ENCODE measurements at places on chromosomes 2 and 18. TPM values are rescaled to one million over a fixed set of nuclear protein-coding genes. Genes with fewer than 3 reads are reported as not detected.

DNA sequence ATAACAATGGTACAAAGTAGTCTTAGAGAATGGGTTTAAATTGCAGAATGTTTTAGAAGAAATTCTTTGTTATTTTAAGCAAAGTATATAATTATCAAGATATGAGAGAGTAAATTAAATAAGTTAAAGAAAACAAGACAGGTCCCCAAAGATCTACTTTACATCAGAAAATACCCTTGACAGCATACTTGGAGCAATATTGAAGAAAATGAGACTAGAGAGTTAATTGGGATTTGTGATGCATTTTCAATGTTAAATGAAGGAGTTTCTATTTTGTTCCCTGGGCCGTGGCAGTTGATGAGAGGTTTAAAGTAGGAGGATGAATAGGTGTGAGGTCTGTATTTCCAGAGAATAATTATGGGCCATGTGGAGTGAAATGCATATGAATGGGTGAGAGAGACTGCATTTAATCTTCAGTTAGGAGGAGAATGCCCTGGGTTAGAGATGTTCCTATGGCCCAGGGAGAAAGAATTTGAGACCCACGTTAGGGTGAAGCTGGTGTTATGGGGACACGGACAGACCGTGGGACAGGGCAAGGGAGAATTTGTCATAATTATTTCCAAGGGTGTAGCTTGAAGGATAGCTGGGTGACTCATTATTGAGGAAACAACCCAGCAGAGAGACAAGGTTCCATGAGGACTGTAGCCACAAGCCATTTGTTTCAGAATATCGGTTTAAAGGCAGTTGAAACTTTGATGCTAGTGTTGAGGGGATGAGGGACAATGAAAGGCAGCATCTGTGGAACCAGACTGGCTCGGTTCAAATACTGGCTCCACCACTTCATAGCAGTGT is 22.7 kb downstream of the MGAT5 start:
- no peak overlapping the region for H3K4me3 ChIP-seq
- DNase-seq = peak; percentile 20
- peaks cover 10% of the 10 kb centered on the region for H3K4me1 ChIP-seq
- peaks cover 5% of the 10 kb centered on the region for H3K36me3 ChIP-seq

GRCh38 chr2:164737612-164738081 is 104.0 kb downstream of the COBLL1 start:
- H3K4me3 ChIP-seq = no peak overlapping the region
- no peaks in the 10 kb centered on the region for H3K27me3 ChIP-seq
- H3K36me3 ChIP-seq = no peaks in the 10 kb centered on the region
- peaks cover 33% of the 10 kb centered on the region for H3K4me1 ChIP-seq
- no peak overlapping the region for H3K27ac ChIP-seq

DNA sequence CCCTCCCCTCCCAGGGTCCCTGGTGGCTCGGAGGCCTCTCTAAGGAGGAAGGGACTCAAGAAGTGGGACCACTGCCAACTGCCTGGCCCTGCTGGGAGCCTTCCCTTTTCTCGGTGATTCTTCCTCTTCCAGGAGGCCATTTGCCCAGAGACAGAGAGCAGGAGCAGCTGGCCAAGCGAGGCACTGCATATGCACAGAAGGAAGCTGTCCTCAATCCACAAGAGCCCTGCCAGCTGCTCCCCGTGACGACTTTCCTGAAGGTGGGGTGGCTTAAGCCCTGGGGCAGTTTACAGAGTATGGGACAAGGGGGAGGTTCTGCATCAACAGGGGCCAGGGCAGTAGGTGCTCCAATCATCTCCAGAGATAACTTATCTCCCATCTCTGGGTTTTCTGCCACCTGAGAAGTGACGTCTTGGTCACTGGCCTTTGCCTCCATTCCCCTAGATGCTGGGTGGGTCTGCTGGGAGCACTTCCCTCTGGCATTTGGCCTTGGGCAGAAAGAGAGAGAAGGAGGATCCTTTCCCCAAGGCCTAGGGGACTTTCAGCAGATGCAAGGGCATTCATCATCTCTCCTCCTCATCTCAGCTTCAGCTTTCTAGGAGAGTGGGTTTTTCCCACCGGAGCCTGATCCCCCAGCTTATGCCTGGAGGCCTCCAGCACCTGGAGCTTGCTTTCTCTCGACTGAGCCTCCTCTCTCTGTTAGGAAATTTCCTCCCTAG is 28.5 kb downstream of the CIB4 start:
- no peak overlapping the region for H3K27ac ChIP-seq
- H3K27me3 ChIP-seq = peaks cover 45% of the 10 kb centered on the region
- no peak for DNase-seq
- no peaks in the 10 kb centered on the region for H3K36me3 ChIP-seq
- no peaks in the 10 kb centered on the region for H3K4me1 ChIP-seq

DNA sequence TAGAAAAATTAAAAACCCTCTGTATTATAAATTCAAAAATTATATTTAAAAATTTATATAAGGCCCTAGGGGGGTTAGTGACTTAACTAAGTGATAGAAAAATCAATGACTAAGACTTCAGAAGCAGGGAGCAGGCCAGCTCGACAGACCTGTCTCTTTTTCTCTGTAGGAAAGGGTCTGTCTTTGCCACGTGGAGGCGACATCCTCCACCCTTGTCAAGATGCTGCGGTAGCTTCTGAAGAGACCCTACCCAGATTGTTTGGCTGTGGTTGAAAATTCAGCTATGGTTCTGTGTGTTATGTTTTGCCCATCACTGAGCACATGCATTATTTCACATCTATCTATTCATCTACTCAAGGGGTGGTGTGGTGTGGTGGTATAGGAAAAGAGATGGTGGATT is 8.2 kb upstream of the SLC4A3 start:
- no peak overlapping the region for H3K4me3 ChIP-seq
- H3K27me3 ChIP-seq = peaks cover 17% of the 10 kb centered on the region
- DNase-seq = no peak

GRCh38 chr2:84958135-84959059 is 12.6 kb upstream of the KCMF1 start:
- peak; percentile 97 for DNase-seq
- H3K27ac ChIP-seq = peak overlapping the region; percentile 98
- H3K4me3 ChIP-seq = peak overlapping the region; percentile 54
- H3K36me3 ChIP-seq = peaks cover 27% of the 10 kb centered on the region

GRCh38 chr2:224309176-224309575 is 92.7 kb downstream of the FAM124B start:
- H3K36me3 ChIP-seq = no peaks in the 10 kb centered on the region
- H3K27ac ChIP-seq = no peak overlapping the region
- no peaks in the 10 kb centered on the region for H3K27me3 ChIP-seq
- no peak overlapping the region for H3K4me3 ChIP-seq
- no peaks in the 10 kb centered on the region for H3K4me1 ChIP-seq
- no peak for DNase-seq

SPATA3 gene
- not detected for total RNA-seq

- no peak overlapping the region for H3K4me3 ChIP-seq
- H3K27me3 ChIP-seq = no peaks in the 10 kb centered on the region
- no peak for DNase-seq
Observed at GRCh38 chr18:67331857-67332256, 184.7 kb downstream of the DSEL start.

BCL2 gene
- total RNA-seq = 3.0 TPM

NLRC4 gene
- total RNA-seq = 0.27 TPM

DNA sequence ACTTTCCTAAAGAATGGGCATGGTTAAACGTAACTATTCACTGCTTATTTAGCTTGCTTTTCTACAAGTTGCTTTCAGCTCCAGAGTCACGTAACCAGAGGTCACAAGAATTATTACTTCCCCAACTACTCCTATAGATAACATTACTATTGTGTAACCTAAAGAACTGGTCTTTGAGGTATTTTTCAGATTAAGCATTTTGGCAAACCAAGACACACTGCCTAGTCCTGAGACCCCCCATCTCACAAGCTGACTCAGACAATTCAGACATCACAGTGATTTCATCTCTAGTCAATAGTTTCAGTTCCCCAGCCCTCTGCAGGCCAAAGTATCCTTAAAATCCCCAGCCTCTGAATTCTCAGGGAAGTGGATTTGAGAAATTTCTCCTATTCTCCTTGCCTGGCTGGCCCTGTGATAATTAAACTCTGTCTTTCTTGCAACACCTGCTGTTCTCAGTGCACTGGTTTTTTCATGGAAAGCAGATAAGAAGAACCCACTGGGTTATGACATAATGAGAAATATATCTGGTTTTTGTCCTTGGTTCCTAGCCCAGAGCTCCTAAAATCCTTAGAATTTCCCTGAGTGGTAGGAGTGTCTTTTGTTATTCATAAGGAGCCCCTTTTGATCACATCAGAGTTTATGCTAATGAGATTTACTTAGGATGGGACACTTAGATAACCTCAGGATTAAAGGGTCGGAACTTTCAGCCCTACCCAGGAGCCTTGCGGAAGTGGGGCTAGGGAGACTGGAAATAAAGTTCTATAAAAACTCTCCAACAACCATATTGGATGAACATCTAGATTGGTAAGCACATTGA is 1310.8 kb upstream of the CHAC2 start:
- no peak for DNase-seq
- H3K27ac ChIP-seq = no peak overlapping the region
- H3K36me3 ChIP-seq = no peaks in the 10 kb centered on the region
- no peak overlapping the region for H3K4me3 ChIP-seq

DNA sequence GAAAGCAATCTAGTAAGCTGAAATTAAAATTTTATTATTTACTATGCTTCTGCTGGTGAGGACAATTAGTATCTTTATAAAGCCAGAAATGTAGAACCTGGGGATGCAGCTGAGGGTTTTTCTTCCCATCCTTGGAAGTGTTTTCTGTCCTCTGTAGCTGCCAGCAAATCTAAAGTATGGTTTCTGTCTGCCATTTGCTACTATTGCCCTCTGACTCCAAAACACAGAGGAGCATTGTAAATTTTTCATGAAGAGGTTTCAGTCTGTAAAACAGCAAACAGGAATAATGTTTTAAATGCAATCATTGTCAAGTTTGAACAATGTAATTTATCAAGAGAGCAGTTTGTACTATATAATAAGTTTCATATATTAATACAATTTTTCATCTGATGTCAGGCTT is 258.8 kb downstream of the ZNF407 start:
- no peaks in the 10 kb centered on the region for H3K27me3 ChIP-seq
- H3K27ac ChIP-seq = no peak overlapping the region
- no peaks in the 10 kb centered on the region for H3K4me1 ChIP-seq
- no peaks in the 10 kb centered on the region for H3K36me3 ChIP-seq
- DNase-seq = no peak
- H3K4me3 ChIP-seq = no peak overlapping the region

ALPP gene
- total RNA-seq = 0.35 TPM

PCARE gene
- not detected for total RNA-seq

WNT10A gene
- not detected for total RNA-seq

DNA sequence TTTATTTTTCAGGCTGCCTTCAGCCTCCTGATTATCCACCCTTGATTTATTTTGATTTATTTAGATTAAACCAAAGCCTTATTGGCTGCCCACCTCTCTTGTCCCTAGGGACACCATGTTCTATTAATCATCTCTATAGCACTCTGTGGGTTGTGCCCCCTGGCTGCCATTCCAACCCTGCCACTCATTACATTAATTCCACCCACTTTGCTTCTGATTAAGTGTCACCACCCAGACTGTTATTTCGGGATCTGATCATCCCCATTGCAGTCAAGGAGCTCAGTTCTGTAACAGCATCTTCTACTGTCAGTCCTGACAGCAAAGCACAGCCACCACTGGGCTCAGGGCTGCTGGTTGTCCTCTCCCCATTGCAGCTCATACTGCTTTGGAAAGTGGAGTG is 175.1 kb upstream of the DDX18 start:
- no peaks in the 10 kb centered on the region for H3K4me1 ChIP-seq
- no peaks in the 10 kb centered on the region for H3K27me3 ChIP-seq
- no peak overlapping the region for H3K4me3 ChIP-seq

- peaks cover 8% of the 10 kb centered on the region for H3K36me3 ChIP-seq
- no peaks in the 10 kb centered on the region for H3K27me3 ChIP-seq
- peak overlapping the region; percentile 12 for H3K4me3 ChIP-seq
- DNase-seq = peak; percentile 96
- H3K4me1 ChIP-seq = peaks cover 47% of the 10 kb centered on the region
Observed at GRCh38 chr2:178282075-178282815, 87.9 kb downstream of the OSBPL6 start.

DNA sequence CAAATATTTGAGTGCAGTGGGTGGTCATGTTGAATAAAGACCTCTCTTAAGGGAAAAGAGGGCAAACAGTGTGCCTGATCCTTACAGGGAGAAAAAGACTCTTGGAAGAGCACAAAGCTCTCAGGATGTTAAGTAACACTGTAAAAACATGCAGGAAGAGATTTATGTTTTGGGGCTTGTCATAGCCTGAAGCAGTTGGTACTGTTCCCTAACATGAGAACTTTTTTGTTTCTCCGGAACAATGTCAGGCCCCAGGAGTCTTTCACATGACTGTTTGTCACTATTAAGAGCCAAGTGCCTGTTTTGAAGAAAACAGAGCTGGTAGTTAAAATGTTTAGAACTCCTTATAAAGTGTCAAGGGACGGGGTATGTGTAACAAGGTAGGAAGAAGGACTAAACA is 83.7 kb upstream of the B3GNT2 start:
- H3K27ac ChIP-seq = peak overlapping the region; percentile 29
- H3K27me3 ChIP-seq = no peaks in the 10 kb centered on the region
- H3K4me1 ChIP-seq = peaks cover 15% of the 10 kb centered on the region
- H3K4me3 ChIP-seq = no peak overlapping the region

DNA sequence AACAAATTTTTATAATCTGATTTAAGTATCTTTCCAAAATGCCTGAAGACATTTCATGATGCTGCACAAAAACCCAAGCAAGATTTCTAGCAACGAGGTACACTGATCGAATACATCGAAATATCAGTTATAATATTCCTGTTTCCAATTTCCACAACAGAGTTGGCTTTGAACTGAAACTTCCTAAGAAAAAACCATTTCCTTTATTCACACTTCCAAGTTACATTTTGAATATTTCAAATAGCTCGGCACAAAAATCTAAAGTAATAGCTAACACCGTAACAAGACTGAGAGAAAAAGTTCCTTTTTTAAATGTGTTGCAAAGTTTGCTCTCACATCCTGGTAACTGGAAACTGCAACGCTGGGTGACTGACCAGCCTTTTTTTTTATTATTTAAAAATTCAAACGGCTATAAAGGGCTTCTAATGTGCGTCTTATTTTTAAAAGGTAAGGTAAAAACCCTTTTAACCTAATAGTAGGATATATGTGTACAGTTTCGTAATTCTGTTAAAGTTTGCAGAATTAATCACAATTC is 1.7 kb downstream of the HNRNPLL start:
- no peaks in the 10 kb centered on the region for H3K27me3 ChIP-seq
- DNase-seq = peak; percentile 13
- peak overlapping the region; percentile 82 for H3K4me3 ChIP-seq

PCGF1 gene
- 41.6 TPM for total RNA-seq

- no peak overlapping the region for H3K4me3 ChIP-seq
- no peaks in the 10 kb centered on the region for H3K27me3 ChIP-seq
- peaks cover 9% of the 10 kb centered on the region for H3K4me1 ChIP-seq
- no peaks in the 10 kb centered on the region for H3K36me3 ChIP-seq
- H3K27ac ChIP-seq = no peak overlapping the region
Observed at GRCh38 chr2:36695746-36696415, 626 bp upstream of the VIT start.

METTL4 gene
- 15.0 TPM for total RNA-seq
